Islet precursor cell (in vitro differentiated cells): ENCODE measurements at places on chromosomes 1 and 21.

DNA sequence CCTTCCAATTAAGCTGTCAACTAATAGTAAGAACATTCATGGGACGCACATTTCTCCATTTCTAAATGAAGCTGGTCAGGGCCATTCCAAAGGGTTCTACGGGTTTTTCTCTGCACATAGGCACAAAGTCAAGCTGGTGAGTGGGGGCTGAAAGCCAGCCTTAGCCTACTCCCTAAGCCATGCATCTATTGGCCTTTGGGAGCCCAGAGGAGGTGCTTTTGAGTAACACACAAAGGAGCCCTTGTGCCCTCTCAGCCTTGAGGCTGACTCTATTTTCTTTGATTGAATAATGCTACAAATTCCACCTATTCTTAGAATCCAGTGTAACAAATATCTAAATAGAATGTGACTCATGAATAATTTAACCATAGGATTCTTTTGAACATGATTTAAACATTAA lies 73.6 kb downstream of the RGS13 start:
- DNase-seq: peak; percentile 69

- DNase-seq: peak; percentile 49
Observed at GRCh38 chr1:43853161-43853921, 80.3 kb upstream of the ARTN start.

DNA sequence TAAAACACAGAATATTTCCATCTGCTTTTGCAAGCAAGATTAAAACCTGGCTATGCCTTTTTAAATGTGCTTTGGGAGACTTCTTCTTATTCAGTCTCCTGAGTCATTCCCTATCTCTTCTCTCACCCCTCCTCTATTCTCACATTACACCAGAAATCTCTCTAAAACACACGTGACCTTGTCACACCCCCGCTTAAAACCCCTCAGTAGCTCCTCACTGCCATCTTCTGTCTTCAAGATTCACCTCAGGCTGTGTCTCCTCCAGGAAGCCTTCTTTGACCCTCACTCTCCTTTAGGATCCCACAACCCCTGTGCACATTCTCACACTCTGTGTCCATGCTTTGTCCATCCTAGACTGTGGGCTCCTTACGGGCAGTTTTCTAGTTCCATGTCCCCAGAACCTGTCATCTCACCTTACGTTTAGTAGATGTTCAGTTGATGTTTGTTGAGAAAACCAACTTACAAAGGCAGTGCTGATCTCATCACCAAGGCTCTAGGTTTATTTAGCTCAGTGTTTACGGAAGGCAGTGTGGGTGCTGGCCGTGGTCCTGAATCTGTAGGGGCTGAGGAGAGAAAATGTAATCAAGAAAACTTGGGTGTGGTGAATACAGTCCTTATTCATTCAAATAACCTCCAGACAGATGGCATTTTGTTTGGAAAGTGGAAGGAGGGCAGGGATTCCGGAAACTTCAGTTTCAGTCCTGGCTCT lies 143.5 kb downstream of the DMRTA2 start:
- DNase-seq: peak; percentile 64

DNA sequence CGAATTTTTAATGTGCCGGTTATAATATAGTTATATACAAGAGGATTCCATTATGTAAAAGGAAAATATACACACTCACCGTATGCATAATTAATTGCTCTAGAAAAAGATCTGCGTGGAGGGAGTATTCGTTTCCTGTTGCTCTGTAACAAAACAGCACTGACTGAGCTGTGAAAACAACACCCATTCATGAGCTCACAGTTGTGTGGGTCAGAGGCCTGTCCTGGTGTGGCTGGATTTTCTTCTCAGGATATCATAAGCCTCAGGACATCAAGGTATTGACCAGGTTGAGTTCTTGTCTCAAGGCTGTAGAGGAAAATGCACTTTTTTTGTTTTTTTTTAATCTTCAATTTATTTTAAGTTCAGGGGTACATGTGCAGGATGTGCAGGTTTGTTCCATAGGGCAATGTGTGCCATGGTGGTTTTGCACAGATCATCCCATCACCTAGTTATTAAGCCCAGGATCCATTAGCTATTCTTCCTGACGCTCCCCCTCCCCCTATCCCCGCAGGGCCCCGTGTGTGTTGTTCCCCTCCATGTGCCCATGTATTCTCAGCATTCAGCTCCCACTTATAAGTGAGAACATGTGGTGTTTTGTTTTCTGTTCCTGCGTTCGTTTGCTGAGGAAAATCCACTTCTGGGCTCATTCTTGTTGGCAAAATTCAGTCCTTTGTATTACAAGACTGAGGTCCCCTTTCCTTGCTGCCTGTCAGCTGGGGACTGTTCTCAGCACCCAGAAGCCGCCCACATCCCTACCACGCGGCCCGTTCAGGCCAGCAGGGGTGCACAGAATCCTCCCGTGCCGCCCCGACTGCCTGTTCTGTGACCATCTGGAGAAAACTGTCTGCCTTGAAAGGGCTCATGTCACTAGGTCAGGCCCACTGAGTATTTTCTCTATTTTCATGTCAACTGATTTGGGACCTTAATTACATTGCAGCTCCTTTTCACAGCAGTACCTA lies 87.4 kb upstream of the ERRFI1 start:
- peak; percentile 51 for DNase-seq

DNA sequence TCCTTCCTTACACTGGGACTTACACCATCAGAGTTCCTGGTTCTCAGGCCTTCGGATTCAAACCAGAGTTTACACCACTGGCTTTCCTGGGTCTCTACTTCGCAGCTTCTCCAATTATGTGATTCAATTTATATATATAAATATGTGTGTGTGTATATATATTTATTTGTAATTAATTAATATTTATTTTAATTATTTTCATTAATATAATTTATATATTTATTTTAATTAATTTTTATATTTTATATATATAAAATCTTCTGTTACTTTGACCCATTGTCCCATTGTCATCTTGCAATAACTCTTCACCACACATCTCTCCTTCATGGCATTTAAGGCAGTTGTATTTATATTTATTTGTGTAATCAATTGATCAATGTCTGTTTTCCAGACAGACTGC lies 28.4 kb upstream of the ST6GALNAC3 start:
- no peak for DNase-seq

DNA sequence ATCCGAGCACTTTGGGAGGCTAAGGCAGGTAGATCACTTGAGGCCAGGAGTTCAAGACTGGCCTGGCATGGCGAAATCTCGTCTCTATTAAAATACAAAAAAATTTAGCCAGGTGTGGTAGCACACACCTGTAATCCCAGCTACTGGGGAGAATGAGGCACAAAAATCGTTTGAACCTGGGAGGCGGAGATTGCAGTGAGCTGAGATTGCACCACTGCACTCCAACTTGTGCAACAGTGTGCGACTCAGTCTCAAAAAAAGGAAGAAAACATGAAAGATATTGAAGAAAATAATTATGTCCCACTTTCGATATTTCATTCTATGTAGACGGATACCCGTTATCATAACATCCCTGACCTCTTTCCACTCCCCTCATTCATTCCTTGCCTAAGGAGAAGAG lies 19.2 kb downstream of the TUT4 start:
- no peak for DNase-seq

DNA sequence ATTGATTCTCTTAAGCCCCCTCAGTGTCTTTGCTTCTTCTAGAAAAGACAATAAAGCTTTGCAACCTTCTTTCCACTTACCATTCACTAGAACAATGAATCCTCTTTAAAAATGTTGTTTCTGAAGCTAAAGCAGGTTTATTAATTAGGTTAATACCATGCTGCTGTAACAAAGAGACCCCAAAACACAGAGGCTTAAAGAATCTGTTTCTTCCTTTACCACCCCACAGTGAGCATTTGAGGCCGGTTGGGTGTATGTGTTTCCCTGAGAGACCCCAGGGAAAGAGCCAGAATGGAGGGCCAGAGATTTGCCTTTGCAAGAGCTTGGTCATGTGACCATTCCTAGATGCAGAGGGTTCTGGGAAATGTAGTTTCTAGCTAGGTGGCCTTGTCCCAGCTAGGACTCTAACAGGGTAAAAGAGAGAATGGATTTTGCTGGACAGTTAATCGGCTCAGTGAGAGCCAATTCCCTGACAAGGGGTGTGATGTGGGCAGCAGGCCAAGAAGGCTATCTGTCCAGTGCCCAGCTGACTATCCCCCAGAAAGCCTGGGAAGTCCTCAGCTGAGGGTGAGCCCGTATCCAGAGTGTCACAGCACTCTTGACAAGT lies 191.8 kb upstream of the TMEM51 start:
- DNase-seq: no peak

- DNase-seq: no peak
Observed at GRCh38 chr1:229769006-229769405, 143.0 kb downstream of the URB2 start.

GRCh38 chr1:24418898-24419628 lies 3.5 kb downstream of the NIPAL3 start:
- peak; percentile 74 for DNase-seq

GRCh38 chr1:175536369-175536768 lies 207.0 kb downstream of the TNR start:
- DNase-seq: no peak

- no peak for DNase-seq
Observed at GRCh38 chr1:66695116-66695515, 57.1 kb upstream of the DYNLT5 start.

DNA sequence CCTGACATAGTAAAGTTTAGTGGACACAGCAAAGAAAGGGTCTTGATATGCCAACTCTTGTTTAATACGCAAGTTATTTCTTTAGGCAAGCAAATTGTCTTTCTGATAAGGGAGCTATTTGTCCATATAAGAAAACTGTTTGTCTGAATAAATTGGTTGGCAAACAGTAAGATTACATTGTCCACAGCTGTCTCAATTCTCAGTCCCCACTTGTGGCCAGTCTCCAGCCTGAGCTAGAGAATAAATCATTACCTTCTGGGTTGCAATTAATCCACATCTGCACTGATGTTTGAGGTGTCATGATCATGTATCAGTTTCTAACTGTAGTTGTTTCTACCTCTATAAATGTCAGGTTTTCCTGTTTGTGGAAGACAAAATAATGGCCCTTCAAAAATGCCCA lies 60.0 kb upstream of the TNR start:
- no peak for DNase-seq

DNA sequence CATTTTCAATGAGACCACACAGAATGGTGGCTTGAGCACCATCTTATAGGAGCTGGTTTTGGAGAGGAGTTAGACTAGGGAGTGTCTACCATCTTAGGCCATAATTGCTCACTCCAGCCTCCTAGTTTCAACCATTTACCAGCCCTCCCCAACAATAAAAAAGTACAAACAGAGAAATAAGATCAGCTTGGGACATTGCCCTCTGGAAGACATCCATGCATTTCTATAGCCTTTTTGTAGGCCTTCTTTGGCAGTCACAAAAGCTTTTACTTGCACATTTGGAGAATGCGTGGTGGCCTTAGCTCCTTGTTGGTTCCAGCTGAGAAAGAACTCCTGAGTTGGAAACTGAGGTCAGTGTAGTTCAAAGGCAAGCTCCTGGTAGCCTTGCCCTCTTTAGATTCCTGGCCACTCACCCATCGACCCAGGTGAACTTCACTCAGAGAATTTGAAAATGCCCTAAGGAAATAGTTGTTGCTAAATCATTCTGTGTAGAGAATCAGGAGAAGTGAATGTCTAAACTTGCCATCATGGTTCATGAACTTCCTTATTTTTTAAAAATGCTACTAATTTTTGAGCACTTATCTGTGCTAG lies 301.7 kb upstream of the PROX1 start:
- no peak for DNase-seq
